AG04450 (cell line): ENCODE measurements at places on chromosomes 16 and 17.

- no peak for DNase-seq
Observed at GRCh38 chr17:27109346-27109745, 184.6 kb upstream of the WSB1 start.

GRCh38 chr17:75249564-75249963 is 11.8 kb downstream of the GGA3 start:
- DNase-seq, result no peak

DNA sequence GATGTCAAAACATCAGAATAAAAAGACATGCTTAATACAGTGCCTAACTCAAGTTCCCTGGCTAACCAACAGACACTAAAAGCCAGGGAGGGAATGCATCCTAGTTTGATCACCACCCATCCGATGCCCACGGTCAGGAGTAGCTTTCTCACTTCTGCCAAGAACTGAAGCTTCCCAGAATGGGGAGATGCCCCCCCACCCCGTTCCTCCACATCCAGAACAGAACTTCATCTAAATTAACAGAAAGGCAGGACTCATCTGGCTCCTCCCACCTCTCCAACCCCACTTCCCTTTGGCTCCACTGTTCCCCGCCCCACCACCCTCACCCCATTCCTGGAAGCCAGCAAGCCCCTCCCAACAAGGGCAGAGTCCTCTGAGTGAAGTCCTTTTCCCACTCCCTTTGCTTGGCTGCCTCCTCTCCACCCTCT is 33.7 kb downstream of the GDE1 start:
- no peak for DNase-seq

DNA sequence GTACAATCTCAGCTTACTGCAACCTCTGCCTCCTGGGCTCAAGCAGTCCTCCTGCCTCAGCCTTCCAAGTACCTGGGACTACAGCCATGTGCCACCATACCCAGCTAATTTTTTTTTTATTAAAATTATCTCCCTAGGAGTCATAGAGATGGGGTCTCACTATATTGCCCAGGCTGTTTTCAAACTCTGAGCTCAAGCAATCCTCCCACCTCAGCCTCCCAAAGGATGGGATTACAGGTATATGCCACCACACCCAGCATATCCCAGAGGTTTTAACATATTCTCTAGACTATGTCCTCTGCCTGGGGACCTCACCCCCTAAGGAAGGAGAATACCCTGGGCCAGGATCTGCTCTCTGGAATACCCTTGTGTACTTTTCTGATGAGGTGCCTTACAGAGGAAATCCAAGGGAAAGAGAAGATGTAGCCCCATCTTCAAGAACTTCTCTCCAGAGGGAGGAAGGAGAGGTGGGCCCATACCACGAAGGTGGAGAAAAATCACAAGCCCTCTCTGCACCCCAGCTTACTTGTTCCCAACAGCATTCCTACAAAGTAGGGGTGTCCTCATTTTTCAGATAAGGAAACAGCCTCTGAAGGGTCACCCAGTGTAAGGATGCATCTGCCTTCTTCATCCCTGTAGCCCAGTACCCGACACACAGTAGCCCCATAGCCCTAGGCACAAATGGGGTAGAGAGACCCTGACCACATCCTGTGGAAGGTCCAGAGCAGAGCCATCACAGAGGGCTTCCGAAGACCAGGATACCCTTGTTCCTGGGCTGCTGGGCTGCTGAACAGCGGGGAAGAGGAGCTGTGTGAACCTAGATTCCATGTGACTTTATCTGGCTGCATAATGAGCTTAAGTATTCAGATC is 151.6 kb downstream of the SOCS1 start:
- DNase-seq, result no peak

DNA sequence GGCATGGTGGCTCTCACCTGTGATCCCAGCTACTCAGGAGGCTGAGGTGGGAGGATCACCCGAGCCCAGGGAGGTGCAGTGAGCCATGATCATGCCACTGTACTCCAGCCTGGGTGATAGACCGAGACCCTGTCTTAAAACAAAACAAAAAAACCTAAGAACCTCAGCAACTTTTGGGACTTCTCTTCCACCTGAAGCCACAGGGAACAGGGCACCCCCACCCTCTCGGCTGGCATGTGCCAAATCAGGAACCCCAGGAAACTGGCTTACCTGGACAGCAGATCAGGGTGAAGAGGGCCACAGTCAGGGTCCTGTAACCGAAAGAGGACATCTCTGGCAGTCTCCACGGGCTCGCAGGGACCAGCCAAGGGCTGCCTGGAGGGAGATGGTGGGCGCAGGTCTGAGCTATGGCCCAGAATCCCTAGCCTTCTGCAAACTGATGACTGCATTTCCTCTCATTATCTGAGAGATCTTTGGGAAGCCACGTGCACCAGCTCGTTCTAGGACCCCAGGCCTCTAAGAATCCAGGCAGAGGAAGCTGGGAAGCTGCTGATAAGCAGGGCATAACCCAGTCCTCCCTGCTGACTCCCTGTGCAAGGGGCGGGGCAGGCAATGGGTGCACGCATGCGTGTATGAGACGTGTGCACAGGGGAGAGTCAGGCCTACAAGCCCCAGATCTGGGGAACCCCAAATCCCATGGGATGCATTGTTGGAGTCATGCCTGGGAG is 8.4 kb downstream of the PRR29 start:
- DNase-seq, result no peak

- DNase-seq, result no peak
Observed at GRCh38 chr16:53692146-53692545, 11.5 kb downstream of the RPGRIP1L start.

DNA sequence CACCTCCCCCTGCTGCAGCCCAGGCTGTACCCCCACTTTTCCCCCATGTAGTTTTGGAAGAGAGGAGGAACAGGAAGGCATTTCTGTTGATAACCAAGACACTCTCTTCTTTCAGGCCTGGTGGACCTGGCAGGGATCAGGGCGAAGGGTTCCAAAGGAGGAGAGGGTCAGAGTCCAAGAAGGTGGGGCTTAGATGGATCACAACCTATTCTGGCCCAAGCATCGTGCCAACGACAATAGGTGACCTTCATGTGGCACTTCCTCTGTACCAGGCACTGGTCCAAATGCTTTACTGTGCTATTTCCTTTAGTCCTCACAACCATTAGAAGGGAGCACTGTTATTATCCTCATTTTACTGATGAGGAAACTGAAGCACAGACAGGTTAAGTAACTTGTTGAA is 84.3 kb downstream of the TMEM132E start:
- no peak for DNase-seq

DNA sequence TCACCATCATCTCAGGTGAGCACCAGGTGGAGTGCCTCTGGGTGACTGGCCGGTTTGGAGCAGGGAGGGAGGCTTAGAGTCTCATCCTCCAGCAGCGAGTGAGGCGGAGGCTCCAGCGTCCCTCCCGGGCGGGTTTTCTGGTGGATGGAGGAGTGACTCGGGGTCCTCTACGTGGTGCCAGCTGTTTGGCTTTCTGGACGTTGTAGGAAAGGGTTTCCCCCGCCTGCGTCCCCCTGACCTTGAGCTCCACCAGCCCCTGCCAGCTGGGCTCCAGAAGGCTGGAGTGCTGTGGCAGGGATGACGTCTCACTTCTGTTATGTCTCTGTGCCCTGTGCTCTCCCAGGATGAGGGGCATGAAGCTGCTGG is 522 bp downstream of the DNASE1 start:
- no peak for DNase-seq

DNA sequence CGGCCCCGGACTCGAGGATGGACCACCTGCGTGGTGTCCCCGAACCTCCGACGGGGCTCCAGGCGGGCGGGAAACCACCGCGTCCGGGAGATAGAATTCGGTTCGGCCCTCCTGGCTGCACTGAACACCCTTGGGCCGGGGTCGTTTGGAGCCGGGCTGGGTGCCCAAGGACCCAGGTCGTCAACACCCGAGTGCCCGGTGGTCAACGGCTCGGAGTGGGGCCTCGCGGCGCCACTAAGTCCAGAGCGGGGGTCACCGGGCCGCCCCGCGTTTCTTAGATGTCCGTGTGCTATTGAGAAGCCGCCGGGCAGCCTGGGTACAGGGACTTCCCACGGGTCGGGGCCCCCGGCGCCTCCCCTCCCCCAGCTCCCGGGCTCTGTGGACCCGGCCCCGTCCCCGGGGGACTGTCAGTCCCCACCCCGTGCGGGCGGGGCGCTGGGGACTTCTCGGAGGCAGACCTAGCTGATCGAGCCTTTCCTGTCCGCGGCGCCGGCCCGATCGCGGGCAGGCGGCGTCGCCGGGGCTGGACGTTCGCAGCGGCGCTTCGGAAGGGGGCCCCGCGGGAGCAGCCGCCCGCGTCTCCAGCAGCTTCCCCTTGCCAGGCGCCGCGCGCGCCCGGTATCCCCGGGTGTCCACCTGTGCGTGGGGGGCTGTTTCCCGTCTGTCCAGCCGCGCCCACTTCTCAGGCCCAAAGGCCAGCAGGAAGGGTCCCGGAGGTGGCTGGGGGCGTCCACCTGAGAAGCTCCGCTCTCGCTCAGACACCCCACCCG is 655 bp upstream of the NPTX1 start:
- DNase-seq, result no peak

GRCh38 chr17:62781356-62781755 is 26.8 kb downstream of the MARCHF10 start:
- DNase-seq, result no peak

DNA sequence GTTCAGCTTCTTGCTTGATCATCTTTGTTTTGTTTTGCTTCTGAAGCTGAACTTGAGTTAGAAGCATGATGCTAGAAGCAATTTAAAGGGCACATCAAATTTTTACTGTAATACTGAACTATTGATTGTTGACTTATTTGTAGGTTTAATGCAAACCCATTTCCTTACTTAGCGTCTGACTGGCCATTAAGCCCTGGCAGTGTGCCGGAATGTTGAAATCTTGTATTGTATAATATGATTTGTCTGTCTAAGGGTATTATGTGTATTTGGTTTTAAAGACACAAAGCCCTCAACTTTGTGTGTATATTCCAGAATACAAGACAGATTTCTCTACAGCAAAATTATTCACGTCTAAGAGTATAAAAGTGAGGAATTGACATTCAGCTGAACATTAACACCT is 39.7 kb downstream of the NUP93 start:
- no peak for DNase-seq

- DNase-seq, result no peak
Observed at GRCh38 chr16:56589141-56590039, at the start of gene MT3. Gene MT3, plus strand, starts transcription at chr16:56589528. Its CDS starts 63 bp downstream, at chr16:56589591.

DNA sequence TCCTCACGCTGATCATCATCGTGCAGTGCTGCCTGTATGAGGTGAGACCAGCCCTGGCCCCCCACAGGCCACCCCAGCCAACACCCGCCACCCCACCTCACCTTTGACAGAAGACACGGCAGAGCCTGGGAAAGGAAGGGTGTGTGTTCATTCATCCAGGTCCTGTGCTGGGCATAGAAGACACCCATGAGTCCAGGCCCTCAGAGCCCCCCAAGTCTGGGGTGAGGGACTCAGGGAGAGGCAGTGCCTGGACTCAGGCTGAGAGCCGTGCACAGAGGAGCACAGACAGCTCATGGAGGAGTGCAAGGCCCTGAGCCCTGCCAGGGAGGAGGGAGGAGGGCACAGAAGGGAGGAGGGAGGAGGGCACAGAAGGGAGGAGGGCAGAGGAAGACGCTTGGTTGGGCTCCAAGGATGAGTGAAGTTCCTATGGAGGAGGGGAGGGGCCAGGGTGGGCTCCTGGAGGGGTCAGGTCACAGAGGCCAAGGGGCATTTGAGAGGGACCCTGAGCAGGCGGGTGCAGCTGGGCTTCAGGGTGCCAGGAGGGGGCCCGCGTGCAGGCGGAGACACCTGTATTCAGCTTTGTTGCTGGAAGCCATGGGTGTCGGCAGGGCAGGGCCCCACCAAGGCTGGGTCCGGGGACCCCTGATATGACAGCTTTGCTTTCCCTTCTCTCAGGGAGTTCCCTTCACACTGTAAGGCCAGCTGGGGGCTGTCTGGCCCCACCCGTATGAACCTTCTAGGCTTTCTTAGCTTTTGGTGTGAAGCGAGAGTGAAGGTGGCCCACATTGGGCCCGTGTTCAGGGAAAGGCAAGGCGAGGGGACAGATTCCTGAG is 11.4 kb downstream of the TAX1BP3 start:
- no peak for DNase-seq

GRCh38 chr17:29107084-29107483 is 64.1 kb downstream of the PIPOX start:
- no peak for DNase-seq
